NCI-H1048 (cell line): ENCODE measurements at places on chromosomes 16 and 17.

GRCh38 chr17:1180958-1181752 is 1.4 kb upstream of the ABR start:
- no peak for DNase-seq

GRCh38 chr17:304461-304860 is 48.1 kb downstream of the RPH3AL start:
- no peak for DNase-seq

- no peak for DNase-seq
These were observed 18.9 kb upstream of the ABCC3 start for GRCh38 chr17:50615828-50616227.

DNA sequence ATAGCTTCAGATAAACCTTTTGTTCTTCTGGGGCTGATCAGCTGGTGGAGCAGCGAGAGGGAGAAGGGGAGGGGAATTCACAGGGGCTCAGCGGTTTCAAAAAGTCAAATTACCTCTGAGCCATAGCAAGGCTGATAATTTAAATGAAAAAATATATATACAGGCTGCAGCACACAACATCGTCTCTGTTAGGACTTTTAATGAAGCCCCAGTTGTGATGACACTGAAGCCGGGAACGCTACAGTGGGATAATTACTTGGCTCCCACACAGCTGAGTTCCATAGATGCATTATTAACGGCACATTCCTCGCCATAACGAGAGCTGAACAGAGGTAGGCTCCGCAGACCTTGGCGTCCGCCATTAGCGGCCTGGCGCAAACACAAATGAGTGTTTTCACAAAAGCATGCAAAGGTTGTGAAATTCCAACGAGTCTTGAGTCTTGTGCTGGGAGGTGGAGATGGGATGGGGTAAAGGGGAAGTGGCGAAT is 216.0 kb downstream of the C16orf78 start:
- no peak for DNase-seq

GRCh38 chr17:12089809-12090384 is 69.2 kb downstream of the MAP2K4 start:
- DNase-seq: no peak

- DNase-seq: no peak
These were observed 29.3 kb downstream of the ADCY7 start for GRCh38 chr16:50295541-50296132.
